CD4-positive, alpha-beta T cell treated with Interferon alpha-2 for 1 hour (primary cell): ENCODE measurements at places on chromosomes 4 and X.

GRCh38 chrX:70552130-70552704 lies 107.6 kb downstream of the DLG3 start:
- DNase-seq: no peak

DNA sequence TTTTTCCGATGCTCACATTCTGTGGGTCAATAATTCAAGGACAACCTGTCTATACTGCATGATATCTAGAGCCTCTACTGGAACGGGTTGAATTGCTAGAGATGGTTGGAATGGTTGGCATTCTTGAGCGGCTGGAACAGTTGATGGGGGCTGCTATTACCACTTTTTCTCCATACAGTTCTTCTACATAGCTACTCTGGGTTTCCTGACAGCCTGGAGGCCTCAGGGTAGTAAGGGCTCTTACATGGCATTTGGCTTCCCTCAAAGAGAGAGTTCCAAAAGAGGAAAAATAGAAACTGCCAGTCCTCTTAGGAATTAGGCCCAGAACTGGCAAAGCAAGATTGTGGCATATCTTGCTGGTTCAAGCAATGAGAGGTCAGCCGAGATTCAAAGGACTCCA lies 53.1 kb downstream of the NAA11 start:
- no peak for DNase-seq

DNA sequence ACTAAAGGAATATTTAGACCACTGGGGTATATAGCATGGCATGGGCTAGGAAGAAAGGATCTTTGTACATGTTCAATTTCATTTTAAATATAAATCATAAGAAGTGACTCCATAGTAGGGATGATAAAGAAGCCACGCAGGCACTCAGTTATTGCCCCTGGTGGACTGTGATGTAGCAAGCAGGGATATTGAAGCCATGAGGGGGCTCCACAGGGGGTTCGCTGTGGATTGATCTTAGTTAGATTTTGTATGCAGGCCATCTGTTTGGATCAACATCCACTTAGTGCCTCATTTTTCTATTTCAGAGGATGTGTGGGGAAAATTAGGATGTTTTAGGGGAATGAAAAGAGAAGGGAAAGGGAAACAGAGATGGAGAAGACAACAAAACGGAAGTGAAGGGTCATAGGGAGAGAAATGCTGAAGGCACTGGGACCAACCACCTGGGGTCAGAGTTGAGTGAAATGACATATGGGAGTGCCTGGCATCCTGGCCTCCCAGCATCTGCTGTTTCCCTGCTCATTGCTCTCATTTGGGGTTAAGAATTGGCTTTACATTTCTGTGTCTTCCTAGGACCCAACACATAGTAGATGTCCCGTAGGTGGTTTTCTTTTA lies 11.2 kb upstream of the FREM3 start:
- no peak for DNase-seq

GRCh38 chr4:85431156-85431555 lies 43.8 kb upstream of the ARHGAP24 start:
- DNase-seq: no peak

DNA sequence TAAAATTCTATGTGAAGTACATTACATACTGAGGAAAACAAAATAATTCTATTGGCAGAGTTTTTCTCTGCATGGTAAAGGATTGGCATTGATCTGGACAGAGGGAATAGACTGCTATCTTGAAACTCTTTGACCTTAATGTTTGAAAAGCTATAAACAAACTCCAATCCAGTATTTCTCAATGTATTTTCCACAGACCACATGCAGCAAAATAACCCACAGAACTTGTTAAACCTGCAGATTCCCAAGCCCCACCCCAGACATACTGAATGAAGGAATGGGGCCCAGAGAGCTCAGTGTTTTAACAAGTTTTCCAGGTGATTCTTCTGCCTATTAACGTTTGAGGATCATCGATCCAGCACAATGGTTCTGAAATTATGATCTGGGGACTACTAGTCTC lies 15.7 kb downstream of the RNF128 start:
- no peak for DNase-seq

GRCh38 chrX:39788521-39788920 lies 309.2 kb downstream of the BCOR start:
- DNase-seq: no peak

DNA sequence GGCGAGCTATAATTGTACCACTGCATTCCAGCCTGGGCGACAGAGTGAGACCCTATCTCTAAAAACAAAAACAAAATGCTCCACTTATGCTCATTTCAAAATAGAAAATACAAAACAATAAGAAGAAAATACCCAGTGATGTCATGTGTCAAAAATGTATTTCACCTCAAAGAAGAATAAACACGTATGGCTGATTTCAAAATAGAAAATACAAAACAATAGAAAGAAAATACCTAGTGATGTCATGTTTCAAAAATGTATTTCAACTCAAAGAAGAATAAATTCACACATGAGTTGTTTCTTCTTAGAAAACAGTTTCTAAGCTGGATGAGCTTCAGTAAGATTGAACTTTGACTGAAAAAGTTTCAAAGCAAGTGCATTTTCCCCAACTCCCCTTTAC lies 20.3 kb upstream of the PDCL2 start:
- no peak for DNase-seq

GRCh38 chr4:5870701-5871100 lies 22.2 kb downstream of the CRMP1 start:
- no peak for DNase-seq

DNA sequence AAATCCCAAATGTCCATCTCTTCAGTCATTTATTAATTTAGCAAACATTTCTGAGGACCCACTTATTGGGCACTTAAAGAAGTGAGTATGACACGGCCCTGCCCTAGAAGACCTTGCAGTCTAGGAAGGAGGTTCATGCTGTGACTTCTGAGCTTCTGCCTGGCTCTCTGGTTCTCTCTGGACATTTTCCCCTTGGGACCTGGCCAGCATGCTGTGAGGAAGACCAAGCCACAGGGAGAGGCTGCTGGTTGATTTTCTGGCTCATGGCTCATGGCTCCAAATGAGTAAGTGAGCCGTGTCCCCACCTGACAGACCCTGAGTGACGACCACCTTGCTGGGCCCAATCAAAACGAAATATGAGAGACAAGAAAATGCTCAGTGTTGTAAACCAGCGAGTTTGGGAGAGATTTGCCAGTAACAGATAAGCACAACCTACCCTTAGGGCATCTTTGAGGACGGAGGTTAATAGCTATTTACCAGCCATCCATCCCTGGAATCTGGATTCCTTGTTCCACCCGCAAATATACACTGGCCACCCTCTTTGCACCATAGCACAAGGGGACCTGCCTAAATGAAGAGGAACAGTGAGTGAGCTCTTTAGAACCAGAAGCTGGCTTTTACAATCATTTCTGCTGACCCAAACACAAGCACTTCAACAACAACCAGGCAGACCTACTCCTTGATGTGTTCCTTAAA lies 876 bp downstream of the MPP1 start:
- no peak for DNase-seq

DNA sequence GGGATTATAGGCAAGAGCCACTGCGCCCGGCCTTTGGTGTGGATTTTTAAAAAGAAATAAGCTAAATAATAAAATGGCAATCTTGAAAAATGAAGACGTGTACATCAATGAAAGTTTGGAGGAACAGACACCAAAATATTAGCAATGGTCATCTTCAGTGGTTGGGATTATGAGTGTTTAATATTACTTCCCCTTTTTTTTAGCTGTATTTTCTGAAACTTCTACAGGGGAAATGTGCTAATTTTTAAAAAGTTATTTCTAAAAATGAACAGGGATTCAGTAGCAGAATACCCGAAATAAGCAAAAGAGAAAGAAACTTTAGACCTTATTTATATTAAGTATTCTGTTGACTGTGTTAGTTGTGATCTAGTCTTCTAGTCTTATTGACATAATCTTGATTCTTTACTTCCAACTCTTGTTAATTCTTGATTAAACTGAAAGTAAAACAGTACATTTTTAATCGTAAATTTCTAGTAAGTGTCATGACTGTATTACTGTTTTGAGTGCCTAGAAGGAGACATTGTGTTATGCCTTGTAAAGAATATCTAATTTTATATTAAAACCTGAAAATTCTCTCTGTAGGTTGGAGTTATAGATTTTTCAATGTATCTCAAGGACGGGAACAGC lies 51.3 kb downstream of the RUFY3 start:
- DNase-seq: no peak

GRCh38 chr4:47704693-47705325 lies 133.1 kb downstream of the CORIN start:
- no peak for DNase-seq

- no peak for DNase-seq
Observed at GRCh38 chr4:5385741-5386311, 322.5 kb downstream of the EVC2 start.

GRCh38 chrX:87975365-87975764 lies 457.8 kb downstream of the KLHL4 start:
- DNase-seq: no peak

- DNase-seq: no peak
Observed at GRCh38 chrX:13467243-13467642, 102.2 kb upstream of the EGFL6 start.

GRCh38 chr4:38237139-38237538 lies 276.9 kb downstream of the PTTG2 start:
- DNase-seq: peak; percentile 7

DNA sequence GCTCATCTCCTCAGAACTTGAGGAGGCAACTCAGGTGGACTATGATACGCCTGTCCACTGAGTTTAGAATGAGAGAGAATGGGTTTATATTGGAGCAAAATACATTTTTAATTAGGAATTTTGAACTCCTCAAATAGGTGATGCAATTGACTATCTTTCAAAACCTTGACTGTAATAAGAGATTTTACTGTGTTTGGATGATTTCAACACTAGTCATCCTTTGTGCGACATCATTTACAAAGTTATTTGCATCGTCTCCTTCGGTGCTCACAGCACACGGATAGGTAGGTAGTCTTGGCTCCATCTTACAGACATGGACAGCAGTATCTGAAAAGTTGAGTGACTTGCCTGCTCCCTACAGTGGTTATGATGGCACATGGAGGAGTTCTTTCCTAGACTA lies 67.0 kb downstream of the AASDH start:
- no peak for DNase-seq

- DNase-seq: no peak
Observed at GRCh38 chr4:175306436-175306835, 388.3 kb downstream of the ADAM29 start.

- DNase-seq: no peak
Observed at GRCh38 chr4:99436976-99437722, 2.0 kb upstream of the ADH7 start.

GRCh38 chr4:821181-821591 lies 4.7 kb downstream of the CPLX1 start:
- DNase-seq: no peak

- DNase-seq: no peak
Observed at GRCh38 chr4:104866809-104867208, 279.9 kb upstream of the TET2 start.

DNA sequence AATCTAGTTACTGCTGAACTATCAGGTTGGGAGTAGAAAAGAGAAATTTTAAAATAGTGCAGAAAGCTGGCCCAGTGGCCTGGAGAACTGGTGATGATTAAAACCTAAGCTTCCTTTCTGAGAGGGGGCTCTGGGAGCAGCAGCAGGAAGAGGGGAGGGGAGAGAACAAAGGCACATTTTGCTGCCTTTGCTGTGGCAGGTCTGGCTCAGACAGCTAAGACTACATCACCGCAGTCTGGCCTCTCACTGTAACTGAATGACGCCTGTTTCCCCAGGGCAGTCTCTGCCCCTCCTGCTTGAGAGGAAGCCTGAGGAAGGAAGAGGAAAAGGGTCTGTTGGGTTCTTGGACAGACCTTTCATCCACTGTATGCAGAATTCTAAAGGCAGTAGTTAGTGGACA lies 148.5 kb downstream of the FRAS1 start:
- DNase-seq: no peak

DNA sequence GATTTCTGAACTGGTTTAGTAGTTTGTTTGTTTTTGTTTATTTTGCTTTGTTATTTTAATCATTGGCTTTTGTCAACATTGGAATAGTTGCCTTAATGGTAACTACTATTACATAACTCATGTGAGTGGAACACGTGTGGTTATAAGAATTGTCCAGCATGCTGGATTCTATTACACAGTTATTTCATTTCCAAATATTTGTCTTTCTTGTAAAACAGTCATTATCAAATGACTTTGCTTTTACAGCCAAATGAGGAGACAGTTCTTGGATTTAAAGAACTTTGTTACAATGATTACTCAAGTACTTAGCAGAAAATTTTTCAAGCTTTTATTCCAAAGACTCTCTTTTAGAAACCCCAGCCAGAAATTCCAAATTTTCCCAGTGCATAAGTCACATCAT lies 516.1 kb upstream of the MAGEB2 start:
- no peak for DNase-seq

- no peak for DNase-seq
Observed at GRCh38 chr4:60809486-60809800, 390.7 kb upstream of the ADGRL3 start.

DNA sequence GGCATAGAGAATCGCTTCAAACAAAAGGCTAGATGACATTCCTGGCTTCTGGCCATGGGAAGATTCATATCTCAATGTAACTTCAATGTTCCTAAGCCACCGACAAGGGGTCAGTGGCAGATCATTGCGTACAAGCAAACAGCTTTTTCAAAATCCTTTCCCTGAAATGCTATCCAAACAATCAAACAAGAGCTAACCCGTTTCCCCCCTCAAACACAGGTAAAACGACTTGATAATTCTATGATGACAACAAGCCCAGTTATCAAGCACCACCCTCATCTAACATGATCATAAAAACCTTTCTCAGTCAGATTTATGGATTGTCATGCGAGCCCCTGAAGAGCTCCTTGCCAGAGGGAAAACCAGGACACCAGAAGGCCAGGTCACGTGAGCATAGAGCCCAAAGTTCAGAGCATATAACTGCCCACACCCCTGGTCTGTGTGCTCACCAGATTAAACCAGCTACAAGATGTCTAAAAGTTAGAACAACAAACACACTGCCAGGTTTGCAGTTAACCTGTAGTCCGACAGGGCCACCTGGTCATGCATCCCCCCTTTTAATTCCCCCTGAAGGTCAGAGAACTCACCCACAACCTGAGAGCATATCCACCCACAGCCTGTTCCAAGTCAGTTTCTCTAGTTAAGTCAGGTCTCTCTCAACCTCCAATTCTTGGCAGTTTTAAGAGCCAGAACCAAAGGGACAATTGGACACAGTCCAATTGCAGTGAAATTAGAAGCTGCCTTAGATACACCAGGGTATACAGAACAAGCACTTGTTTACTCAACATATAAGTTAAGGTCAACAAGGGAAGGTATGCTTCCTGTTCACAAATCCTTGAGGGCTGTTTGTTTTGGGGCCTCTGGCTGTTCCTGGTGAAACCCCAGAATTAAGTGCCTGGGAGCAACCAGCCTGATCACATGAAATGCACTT lies 248.1 kb upstream of the PPARGC1A start:
- no peak for DNase-seq
